ENCODE measurements at places on chromosomes 12 and 14.

DNA sequence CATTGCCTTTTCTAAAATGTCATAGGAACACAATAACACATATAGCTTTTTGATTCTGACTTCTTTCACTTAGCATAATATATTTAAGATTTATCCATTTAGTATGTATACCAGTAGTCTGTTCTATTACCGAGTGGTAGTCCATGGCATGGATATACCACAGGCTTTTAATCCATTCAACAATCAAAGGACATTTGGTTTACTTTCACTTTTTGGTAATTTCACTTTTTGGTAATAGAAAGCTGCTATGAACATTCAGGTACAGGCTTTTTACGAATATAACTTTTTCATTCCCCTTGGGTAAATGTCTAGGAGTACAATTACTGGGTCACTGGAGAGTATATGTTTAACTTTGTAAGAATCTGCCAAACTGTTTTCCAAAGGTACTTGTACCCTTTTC lies 100.7 kb upstream of the PRICKLE1 start:
- no peak for DNase-seq

GRCh38 chr12:26878661-26879119 lies 45.7 kb upstream of the ITPR2 start:
- DNase-seq = no peak

- DNase-seq = no peak
These were observed 442.7 kb upstream of the FLRT2 start for GRCh38 chr14:85087201-85087600.

GRCh38 chr12:48361664-48362339 lies 11.1 kb upstream of the ZNF641 start:
- no peak for DNase-seq
